ENCODE measurements at places on chromosomes 6 and 20. TPM values are rescaled to one million over a fixed set of nuclear protein-coding genes. Genes with fewer than 3 reads are reported as not detected.

Gene HCK
- total RNA-seq = 4.3 TPM

DNA sequence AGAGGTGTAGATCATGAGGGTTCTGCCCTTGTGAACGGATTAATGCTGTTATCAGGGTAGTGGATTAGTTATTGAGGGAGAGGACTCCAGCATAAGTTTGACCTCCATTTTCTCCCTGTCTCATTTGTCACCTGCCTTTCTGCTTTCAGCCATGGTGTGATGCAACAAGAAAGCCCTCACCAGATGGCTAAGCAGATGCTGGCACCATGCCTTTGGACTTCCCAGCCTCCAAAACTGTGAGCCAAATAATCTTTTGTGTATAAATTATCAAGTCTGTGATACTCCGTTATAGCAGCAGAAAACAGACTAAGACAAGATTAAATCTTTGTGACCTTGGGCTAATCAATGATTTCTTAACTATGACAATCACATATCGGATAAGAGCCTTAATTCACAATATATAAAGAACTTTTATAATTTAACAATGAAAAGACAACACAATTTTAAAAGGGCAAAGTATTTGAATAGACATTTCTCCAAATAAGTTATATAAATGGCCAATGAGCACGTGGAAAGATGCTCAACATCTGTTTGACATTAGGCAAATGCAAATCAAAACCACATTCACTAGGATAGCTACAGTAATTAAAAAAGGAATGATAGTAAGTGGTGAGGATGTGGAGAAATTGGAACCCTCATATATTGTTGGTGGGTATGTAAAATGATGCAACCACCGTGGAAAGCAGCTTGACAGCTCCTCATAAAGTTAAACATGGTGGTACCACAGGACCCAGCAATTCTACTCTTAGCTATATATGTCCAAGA, 45.3 kb upstream of the IFNGR1 start:
- peaks cover 48% of the 10 kb centered on the region for H3K4me1 ChIP-seq
- H3K36me3 ChIP-seq = no peaks in the 10 kb centered on the region
- peak overlapping the region; percentile 0 for H3K27ac ChIP-seq
- peak; percentile 37 for DNase-seq
- no peaks in the 10 kb centered on the region for H3K27me3 ChIP-seq
- no peak overlapping the region for H3K4me3 ChIP-seq

DNA sequence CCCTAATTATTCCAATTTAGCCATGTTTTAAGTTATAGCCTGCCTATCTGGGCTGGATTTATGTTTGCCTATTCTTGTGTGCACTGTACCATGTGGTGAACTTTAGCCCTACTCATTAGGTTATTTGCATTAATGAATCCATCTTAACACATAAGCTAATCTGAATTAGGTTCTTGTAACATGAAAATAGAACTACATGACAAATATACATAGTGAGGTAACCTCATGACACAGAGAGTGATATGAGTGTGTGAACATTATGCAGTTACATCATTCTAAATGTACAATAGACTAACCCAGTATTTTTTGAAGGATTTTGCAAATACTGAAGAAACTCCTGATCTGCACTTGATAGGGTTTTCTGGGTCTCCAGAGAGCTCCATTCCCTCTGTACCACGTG, 733.7 kb upstream of the CITED2 start:
- peaks cover 13% of the 10 kb centered on the region for H3K4me1 ChIP-seq
- no peak for DNase-seq
- H3K27me3 ChIP-seq = no peaks in the 10 kb centered on the region
- no peak overlapping the region for H3K27ac ChIP-seq

DNA sequence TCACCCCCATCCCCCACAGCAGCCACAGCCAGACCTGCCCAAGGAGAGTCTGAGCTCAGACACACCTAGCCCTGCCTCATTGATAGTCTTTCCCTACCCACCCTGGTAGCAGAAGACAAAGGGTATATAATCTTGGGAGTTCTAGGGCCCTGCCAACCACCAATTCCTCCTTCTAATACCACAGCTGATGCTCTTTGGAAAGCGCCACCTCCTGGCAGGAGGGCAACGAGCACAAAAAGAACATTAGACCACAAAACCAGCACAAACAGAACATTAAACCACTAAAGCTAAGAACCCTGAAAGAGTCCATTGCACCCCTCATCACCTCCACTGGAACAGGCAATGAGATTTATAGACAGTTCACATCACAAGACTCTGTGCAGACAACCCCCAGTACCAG, 195.8 kb upstream of the FUT9 start:
- H3K4me1 ChIP-seq = no peaks in the 10 kb centered on the region
- H3K27me3 ChIP-seq = no peaks in the 10 kb centered on the region
- no peaks in the 10 kb centered on the region for H3K36me3 ChIP-seq
- no peak for DNase-seq

GRCh38 chr6:132147530-132148011, 196.4 kb upstream of the CCN2 start:
- no peak for DNase-seq
- no peaks in the 10 kb centered on the region for H3K27me3 ChIP-seq
- H3K36me3 ChIP-seq = no peaks in the 10 kb centered on the region
- H3K27ac ChIP-seq = no peak overlapping the region
- H3K4me1 ChIP-seq = no peaks in the 10 kb centered on the region

GRCh38 chr6:20056350-20056992, 155.8 kb downstream of the MBOAT1 start:
- no peaks in the 10 kb centered on the region for H3K4me1 ChIP-seq
- H3K27ac ChIP-seq = no peak overlapping the region
- H3K4me3 ChIP-seq = no peak overlapping the region
- no peaks in the 10 kb centered on the region for H3K36me3 ChIP-seq
- no peak for DNase-seq

GRCh38 chr6:137341681-137342195, 122.6 kb upstream of the IFNGR1 start:
- H3K27ac ChIP-seq = no peak overlapping the region
- H3K4me1 ChIP-seq = peaks cover 17% of the 10 kb centered on the region
- no peaks in the 10 kb centered on the region for H3K36me3 ChIP-seq
- H3K4me3 ChIP-seq = no peak overlapping the region

- no peaks in the 10 kb centered on the region for H3K4me1 ChIP-seq
- no peak overlapping the region for H3K4me3 ChIP-seq
- no peak overlapping the region for H3K27ac ChIP-seq
- peaks cover 58% of the 10 kb centered on the region for H3K27me3 ChIP-seq
These were observed 289.4 kb downstream of the CDC5L start for GRCh38 chr6:44676826-44677433.

Measured in left ventricle myocardium inferior (tissue), 1 donor.